A549 treated with ZK216348 at 1 μM for 4 hours (cell line): ENCODE measurements at places on chromosomes 13 and 19. TPM values are rescaled to one million over a fixed set of nuclear protein-coding genes. Genes with fewer than 3 reads are reported as not detected.

Gene TTC9B
- total RNA-seq: 0.34 to 0.47 TPM (median 0.43 TPM) in 4 of 5 replicates, not detected in the other

Gene WDR87
- total RNA-seq: not detected in 5 replicates

Gene TEX29
- total RNA-seq: 0.39 TPM in 1 of 5 replicates, not detected in the others

Gene ERFL
- total RNA-seq: 0.16 to 0.40 TPM (median 0.25 TPM) in 5 replicates

Gene LRRC4B
- 0.38 to 0.68 TPM (median 0.58 TPM) in 5 replicates for total RNA-seq
